CD4-positive, alpha-beta T cell treated with Interleukin-2 at 100 ng/mL for 4 hours (primary cell): ENCODE measurements at places on chromosomes 5 and 9.

- DNase-seq: no peak
Observed at GRCh38 chr5:133680830-133681565, 68.7 kb upstream of the FSTL4 start.

DNA sequence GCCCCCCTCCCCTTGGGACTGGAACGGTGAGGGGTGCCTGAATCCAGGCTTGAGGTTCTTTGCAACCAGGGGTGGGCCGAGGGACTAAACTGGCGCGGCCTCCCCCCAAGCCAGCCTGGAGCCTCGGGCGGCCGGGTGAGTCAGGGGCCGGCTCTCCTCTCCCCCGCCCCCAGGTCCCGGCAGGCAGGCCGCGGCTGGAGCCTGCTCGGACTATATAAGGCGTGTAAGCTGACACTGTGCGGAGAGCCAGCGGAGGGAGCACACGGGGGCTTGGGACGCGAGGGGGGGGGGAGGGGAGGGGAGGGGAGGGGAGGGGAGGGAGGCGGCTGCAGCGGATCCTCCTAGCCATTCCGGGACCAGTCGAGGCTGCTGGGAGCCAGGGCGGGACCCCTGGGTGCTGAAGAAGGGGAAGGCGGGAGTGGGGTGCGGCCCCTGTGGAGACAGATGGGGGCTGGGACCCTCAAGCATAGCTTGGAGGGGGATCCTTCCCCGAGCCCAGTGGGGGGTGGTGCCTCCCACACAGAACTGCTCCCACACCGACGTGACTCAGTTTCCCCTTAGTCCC is 595 bp downstream of the PDLIM7 start:
- DNase-seq: no peak

GRCh38 chr5:61071526-61071925 is 90.7 kb downstream of the SMIM15 start:
- DNase-seq: no peak

- DNase-seq: no peak
Observed at GRCh38 chr9:556675-557074, 284.8 kb upstream of the DMRT1 start.

GRCh38 chr9:70466976-70467561 is 52.6 kb upstream of the KLF9 start:
- no peak for DNase-seq

GRCh38 chr5:109053995-109054417 is 306.3 kb downstream of the FER start:
- no peak for DNase-seq
